ENCODE measurements at places on chromosomes 12 and 14.

DNA sequence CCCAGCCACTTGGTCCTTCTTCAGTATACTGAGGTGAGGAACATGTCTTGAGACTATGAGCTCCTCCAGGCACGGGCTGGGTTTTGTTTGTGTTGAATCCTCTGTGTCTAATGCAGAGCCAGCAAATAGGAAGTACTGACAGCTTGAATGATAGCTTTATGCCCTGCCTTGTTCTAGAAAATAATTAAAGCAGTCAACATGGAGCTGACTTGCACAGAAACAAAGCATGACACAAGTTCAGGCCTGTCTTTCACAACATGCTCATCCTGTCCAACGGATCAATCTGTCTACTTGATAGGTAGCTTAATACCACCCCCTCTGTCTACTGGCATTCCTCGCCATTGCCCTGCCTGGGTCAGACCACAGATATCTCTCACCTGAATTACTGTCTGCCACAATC is 140.9 kb downstream of the ESRRB start:
- no peak for DNase-seq

DNA sequence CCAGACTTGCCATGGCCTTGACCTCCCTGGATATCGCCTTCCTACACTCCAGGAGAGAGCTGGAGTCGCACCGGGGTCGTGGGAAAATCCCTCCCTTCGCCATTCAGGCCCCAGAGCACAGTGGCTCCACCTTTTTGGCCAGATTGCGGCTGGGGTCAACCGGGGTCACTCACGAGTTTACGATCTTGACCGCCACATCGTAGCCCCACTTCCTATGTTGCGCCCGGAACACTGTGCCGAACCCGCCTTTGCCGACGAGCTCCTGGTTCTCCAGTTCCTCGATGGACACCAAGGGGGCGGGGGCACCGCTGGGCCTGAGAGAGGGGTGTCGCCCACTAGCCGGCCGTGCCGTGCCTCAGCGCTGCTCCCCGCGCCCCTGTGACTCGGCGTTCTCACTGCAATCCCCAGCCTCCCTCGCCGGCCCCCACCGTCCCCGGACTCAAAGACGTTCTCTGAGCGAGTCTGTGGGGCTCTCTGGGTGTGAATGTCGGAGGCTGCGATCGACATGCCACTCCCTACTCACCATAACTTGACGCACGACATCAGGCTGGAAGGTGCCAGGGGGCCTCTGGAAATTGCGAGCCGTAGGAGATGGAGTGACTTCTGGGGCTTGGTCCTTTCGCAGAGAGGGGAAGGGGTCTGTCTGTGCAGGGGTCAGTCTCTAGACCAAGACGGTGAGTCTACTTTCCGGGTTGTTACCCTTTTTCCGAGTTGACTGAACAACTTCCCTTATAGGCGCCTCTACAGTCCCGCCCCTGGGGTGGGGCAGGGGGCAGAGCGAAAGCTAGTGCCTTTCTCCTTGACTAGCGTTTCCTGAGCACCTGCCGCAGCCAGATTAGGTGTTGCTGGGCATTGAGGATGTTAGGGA is at the start of gene RIPK3:
Gene RIPK3 (minus strand): TSS at position 708 of the 868 bp plus-strand sequence. CDS start 165 bp downstream, at position 543.
- peak; percentile 48 for DNase-seq

GRCh38 chr14:75283162-75283832 is 4.7 kb downstream of the FOS start:
- DNase-seq: peak; percentile 30

DNA sequence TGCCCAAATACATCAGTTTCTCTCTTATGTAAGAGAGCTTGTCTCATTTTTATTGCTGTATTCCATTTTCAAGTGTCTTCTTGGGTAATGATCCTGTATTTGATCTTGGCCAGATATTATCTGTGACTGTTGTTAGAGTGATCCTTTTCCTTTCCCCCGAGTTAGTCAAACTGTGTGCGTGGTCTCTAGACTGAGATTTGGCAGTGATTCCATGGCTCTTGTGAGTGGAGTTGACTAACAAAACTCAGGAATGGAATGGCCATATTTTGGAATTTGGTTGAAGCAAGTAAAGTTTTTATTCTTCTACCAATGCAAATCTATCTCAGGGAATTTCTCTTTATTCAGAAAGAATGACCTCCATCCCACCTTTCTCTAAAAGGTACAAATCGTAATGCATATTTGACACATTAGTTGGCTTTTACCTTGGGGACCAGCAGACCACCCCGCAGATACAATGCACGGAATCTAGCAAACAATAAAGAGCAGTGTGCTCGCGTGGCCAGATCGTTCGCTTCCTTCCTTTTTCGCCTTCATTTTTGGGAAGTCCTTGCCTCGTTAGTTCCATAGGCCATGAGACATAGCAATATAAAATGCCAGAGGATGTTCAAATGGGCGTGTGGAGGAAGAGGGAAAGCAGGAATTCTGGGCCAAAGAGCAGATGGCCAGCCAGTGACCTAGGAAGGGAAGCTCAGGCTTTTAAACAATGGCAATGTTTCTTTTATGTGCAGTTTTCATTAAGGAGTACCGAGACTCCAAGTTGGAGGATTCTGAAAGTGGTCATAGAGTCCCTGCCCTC is 24.4 kb downstream of the ETV6 start:
- DNase-seq: no peak

DNA sequence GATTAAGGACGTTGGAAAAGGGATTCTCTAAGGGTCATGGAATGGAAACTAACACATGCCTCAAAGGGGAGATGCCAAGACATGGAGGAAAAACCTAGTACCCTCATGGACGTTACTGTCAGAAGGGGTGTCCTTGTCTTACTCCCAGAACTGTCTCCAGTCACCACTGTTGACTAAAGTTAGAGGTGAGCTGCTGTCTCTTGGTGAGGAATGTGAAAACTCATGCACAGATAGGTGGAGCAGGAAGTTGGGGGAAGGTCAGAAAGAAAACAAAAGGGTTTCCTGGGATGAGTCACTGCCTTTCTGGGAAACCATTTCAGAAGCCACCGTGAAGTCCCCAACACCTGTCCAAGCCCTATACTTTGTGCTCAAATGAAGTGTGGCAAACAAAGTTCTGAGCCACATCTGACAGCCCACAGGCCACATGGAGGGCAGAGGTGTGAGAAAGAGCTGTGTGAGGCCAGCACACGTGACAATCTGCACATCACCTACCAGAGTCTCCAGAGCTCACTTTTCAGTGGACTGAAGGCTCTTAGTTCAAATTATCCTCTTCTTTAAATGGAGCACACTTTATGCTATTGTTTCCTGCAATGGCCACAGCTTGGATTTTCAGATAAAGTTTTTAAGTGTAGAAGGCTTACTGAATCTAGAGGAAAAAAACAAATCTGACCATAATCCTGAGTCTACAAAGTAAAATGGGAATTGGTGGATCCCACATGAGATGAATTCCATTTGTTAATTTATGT is 92.9 kb upstream of the EGLN3 start:
- peak; percentile 31 for DNase-seq

GRCh38 chr12:119594772-119595445 is 1.3 kb downstream of the TMEM233 start:
- no peak for DNase-seq

GRCh38 chr12:59859171-59859510 is 263.3 kb downstream of the SLC16A7 start:
- no peak for DNase-seq

GRCh38 chr12:100823963-100824362 is 29.4 kb downstream of the ANO4 start:
- no peak for DNase-seq

DNA sequence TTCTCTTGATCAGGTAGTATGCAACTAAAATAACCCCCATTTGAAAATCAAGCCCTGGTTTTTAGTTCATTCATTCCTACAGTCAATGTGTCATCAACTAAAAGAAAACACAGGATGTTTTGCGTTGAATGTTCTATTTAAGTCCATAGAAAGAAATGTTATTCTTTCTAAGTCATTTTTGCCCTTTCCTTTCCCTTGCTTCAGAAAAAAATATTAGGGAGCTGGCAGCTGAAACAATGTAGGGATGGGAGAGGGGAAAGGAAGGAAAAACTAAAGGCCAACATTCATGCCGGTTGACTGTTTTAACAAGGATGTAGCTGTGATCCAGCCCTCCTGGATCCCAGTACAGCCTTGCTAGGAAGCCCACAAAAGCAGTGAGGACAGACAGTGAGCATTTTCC is 155.1 kb downstream of the BTG1 start:
- no peak for DNase-seq

- DNase-seq: no peak
These were observed 634.9 kb downstream of the DIO2 start for GRCh38 chr14:79576424-79576823.

- no peak for DNase-seq
These were observed 78.9 kb downstream of the DACT1 start for GRCh38 chr14:58716706-58717105.

DNA sequence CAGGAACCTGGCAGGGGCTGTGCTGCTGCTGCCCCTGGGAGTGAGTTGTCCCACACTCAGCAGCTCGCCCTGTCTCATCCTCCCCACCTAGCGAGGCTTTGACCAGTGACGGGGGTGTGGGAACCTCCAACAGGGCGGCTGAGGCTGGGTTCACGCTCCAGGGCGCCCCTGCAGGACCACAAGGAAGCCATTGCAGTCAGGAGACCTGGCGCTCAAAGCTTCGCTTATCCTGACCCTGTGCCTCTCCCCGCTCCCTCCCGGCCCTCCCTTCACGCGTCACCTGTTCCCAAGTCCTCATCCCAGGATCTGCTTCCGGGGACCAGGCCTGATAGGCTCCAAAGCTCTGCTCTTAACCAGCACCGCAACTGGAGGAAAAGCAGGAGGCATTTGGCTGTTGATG is 272.0 kb upstream of the SFSWAP start:
- DNase-seq: no peak

- no peak for DNase-seq
These were observed 10.6 kb downstream of the BBS10 start for GRCh38 chr12:76337583-76337982.

DNA sequence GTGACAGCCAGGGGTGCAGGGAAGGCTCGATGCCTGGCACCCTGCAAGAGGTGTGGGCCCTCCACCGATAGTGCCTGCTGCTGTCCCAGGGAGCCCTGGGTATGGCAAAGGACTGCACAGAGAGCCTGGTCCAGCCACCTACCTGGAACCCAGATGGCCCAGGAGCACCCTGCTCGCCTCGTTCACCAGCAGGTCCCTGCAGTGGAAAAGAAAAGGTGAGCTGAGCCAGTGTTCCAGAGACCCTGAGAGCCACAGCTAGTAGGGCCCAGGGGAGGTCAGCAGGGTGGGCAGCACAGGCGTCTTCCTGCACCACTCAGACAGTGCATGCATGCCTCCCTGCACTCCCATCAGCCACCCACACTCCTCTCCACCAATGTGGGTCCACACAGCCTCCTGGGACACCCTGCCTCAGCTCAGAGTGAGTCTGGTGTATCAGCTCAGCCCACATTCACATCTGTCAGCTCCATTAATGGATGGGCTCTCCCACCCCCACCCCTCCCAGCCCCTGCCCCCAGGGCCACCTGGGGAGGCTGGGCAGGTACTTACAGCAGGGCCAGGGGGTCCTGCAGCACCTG is 20.2 kb downstream of the TMEM106C start:
- DNase-seq: no peak

GRCh38 chr12:40689576-40689975 is 2.7 kb upstream of the CNTN1 start:
- DNase-seq: no peak

DNA sequence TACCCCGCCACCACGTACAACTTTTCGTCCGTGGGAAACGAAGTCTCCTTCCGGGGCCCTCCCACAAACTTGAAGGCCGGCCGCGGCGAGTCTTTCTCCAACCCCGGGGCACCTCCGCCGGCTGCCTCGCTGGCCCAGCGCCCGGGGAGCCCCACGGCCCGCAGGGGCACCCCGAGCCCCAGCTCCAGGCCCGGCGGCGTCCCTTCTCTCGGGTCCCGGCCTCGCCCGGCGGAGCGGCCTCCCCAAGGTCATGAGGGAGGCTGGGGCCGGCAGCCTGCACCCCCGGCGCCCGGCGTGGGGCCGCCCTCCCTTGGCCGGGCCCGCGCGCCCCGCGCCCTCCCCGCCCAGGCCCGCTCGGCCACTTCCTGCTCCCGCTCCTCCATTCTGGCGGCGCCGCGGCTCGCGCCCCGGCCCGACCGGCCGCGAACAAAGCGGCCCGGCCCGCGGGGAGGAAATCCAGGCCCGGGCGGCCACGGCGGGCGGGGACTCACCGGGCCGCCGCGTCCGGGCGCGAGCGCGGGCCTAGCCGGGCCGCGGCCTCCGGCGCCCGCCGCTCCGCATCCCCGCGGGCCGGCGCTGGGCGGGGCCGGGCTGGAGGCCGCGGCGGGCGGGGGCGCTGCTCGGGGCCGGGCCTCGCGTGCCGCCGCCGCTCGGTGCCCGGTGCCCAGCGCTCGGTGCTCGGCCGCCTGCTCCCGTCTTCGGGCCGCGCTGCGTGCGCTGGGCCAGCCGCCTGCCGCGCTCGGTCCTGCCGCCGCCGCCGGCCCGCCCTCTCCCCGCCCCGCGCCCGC is at the start of gene AKT1:
Gene AKT1 (minus strand): TSS at position 756 of the 788 bp plus-strand sequence. CDS start 3,105 bp downstream, outside the sequence.
- peak; percentile 35 for DNase-seq

- DNase-seq: no peak
These were observed 45.5 kb downstream of the CHGA start for GRCh38 chr14:92968291-92969020.

DNA sequence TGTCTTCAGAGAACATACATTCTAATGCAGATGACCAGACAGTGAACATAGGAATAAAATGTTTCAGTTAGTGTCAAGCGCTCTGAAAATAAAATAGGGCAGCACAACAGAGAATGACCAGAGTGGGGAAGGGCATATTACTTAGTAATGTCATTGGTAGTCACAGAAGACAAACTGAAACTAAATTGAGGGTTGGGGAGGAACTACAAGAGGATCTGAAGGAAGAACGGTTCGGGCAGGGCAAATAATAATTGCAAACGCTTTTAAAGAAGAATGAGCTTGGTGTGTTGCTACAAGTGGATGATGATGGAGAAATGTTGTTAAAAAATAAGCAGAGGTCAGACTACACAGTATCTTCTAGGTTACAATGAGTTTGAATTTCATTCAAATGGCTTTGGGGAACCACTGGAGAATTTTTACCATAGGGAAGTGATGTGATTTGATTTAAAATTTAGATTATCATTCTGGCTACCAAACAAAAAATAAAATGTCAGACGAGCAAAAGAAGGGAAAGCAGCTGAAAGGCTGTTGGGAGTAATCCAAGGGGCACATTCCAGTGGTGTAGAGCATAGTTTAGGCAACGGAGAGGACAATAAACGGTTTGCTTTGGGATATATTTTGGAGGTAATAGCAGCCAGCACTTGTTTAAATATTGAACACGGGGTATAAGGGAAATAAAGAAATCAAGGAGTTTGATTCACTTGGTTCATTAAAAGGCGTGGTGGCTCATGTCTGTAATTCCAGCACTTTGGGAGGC is 56.3 kb upstream of the SLC6A13 start:
- no peak for DNase-seq

GRCh38 chr12:113912760-113913329 is 53.3 kb downstream of the RBM19 start:
- DNase-seq: peak; percentile 20

DNA sequence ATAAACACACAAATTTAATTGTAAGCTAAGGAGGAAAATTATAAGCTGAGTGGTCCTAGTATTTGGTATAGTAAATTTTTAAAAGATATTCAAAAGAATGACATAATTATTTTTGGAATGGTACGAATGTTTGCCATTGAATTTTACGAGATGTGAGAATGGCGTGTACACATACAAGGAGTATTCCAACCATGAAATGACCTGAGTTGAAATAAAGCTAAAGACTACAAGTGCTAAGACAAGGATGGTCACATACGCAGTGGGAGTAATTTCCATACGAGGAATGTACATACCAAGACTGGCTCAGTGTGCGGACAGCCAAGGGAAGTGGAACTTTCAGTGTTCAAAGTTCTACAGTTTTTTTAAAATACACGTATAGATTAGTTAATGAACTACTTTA is 21.1 kb upstream of the ETV6 start:
- no peak for DNase-seq

- DNase-seq: no peak
These were observed 512 bp downstream of the PDE1B start for GRCh38 chr12:54549774-54550451.
